Heart left ventricle (tissue), 16 donors: ENCODE measurements at places on chromosomes 4 and X. TPM values are rescaled to one million over a fixed set of nuclear protein-coding genes. Genes with fewer than 3 reads are reported as not detected.

DGKK gene
- total RNA-seq: not detected

SGMS2 gene
- 49.0 TPM for total RNA-seq

GAGE13 gene
- not detected for total RNA-seq

FREM3 gene
- total RNA-seq: not detected

HSFX2 gene
- total RNA-seq: 0.23 TPM

SYTL4 gene
- total RNA-seq: 4.2 TPM

TNMD gene
- total RNA-seq: not detected

PABPC5 gene
- total RNA-seq: 0.19 TPM

CTAG2 gene
- total RNA-seq: not detected

NXF2 gene
- total RNA-seq: not detected

IL13RA2 gene
- total RNA-seq: not detected

HERC5 gene
- 5.5 TPM for total RNA-seq

PASD1 gene
- 0.06 TPM for total RNA-seq

VCX3B gene
- not detected for total RNA-seq

FATE1 gene
- total RNA-seq: 0.37 TPM
